ENCODE measurements at places on chromosomes 16 and 17.

DNA sequence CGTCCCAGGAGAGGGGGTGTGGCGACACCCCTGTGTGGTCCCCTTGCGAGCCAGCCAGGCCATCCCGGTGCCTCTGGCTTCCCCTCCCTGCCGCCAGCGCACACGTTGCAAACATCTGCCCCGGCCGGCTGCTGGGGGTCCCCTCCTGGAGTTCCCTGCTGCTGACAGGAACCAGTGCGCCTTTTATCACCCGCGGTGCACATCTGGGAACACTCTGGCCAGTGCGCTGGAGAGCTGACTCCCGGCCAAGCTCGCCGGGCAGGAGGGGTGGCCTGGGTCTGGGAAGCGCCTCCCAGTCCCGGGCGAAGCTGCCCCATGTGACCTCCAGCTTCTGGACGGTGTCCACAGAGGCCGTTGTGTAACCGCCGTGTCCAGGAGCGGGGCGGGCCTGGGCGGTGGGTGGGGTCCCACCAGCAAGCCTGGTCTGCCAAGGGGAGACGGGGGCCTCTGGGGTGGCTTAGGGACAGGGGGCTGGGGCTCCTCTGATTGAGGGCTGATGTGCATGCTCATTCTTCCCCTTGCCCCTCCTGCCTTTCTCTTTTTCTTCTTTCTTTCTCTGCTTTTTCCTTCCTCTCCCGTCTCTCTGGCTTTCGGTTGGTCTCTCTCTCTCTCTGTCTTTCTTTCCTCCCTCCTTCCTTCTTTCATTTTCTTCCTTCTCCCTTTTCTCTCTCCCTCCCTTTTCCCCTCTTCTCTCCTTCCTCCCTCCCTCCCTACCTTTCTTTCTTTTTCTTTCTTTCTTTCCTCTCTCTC, 25.2 kb upstream of the CIBAR2 start:
- DNase-seq: no peak

DNA sequence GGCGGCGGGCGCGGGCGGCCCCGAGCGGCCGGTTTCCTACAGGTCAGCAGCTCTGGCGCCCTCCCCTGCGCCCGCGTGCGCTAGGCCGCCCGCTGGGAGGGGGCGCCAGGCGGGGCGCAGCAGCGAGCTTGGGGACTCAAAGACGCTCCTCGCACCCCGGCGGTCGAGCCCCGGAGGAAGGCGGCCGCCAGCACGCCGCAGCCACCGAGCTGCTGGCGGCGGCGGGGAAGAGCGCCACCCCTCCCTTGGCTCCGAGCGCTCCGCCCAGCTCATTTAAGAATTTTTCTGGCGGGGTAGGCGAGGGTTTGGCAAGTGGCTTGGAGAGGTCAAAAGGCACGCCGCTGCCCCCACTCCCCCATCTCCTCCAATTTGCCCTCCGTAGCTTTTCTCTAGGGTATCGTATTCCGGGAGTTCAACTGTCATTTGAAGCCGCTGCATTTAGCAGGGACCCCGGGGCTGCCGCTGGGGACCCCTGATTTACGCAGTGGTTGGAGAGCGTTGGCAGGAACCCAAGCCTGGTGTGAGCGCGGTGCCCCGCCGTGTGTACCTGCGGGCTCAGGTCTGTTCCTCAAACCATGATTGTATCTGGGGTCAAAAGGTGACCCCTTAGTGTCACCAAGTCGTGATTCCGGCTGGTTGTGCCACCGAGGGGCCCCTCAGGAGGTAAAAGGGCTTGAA, 59.5 kb upstream of the GSE1 start:
- DNase-seq: peak; percentile 31

GRCh38 chr16:26510924-26511323, 555.8 kb upstream of the C16orf82 start:
- no peak for DNase-seq

DNA sequence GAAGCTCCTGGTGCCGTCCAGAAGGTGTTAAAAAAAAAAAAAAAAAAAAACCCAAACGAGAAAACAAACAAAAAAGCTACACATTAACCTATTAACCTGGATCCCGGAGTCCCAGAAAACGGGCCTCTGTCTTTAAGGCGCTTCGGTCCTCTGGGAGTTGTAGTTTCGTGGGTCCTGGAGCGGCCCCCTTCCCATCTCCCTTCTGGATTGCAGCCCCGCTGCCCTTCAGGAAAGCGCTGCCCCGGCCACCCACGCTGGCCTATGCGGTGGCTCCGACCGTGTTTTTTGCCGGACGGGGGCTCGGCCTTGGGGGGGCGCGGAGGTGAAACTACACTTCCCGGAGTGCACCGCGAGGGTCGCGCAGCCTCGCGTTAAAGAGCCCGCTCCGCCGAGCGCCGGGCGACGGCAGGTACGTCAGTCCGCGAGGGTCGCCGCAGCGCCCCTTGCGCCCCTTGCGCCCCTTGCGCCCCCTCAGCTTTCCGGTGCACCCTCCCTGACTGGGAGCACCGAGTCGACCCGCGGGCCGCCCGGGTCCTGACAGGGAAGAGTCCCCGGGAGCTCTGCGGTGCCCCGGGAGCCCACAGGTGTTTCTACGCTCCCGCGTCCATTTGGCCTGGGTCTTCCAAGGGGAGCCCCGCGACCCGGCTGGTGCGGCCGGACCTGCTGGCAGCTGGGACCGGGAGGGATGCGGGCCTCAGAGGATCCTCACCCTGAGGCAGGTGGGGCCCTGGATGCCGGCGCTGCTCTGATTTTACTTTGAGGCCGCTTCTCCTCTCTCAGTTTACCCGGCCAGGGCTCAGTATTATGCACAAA, at the start of gene FCSK:
TSS of gene FCSK (plus strand) at position 374 of the 813 bp plus-strand sequence. CDS start 8,596 bp downstream, outside the sequence.
- DNase-seq: peak; percentile 72

DNA sequence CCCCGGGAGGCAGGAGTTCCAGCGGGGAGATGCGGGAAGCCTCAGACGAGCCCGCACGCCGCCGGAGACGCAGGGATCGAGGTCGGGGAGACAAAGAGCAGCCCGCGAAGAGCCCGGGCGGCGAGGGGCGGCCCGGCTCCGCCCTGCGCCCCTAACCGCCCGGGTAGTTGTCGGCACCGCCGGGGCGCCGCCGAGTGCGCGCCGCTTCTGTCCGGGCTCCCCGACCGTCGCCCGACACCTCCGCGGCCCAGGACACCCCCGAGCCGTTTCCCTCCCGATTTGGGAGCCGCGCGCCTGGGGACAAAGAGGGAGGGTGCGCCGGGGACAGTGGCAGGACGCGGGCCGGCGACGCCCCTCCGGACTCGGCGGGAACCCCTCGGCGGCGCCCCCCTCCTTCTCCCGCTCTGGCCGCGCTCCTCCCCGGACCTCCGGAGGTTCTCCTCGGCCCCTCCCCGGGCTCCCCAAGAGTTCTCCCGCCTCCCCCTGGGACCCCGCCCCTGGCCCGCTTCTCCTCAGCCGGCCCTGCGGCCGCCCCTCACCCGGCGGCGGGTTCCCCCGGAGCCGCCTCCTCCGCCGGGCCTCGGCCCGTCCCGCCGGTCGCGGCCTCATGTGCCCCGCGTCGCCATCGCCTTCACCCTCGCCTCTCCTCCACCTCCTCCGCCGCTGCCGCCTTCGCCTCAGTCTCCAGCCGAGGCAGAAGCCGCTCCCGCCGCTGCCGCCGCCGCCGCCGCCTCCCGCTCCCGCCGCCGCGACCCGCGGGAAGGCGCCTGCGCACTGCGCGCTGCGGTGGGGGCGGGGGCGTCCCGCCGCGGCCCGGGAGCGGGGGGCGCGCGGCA, at the start of gene GJC1:
TSS of gene GJC1 (minus strand) at position 765 of the 836 bp plus-strand sequence. CDS start 24,470 bp downstream, outside the sequence.
- DNase-seq: peak; percentile 11

GRCh38 chr16:50276801-50277555, 10.6 kb downstream of the ADCY7 start:
- no peak for DNase-seq

DNA sequence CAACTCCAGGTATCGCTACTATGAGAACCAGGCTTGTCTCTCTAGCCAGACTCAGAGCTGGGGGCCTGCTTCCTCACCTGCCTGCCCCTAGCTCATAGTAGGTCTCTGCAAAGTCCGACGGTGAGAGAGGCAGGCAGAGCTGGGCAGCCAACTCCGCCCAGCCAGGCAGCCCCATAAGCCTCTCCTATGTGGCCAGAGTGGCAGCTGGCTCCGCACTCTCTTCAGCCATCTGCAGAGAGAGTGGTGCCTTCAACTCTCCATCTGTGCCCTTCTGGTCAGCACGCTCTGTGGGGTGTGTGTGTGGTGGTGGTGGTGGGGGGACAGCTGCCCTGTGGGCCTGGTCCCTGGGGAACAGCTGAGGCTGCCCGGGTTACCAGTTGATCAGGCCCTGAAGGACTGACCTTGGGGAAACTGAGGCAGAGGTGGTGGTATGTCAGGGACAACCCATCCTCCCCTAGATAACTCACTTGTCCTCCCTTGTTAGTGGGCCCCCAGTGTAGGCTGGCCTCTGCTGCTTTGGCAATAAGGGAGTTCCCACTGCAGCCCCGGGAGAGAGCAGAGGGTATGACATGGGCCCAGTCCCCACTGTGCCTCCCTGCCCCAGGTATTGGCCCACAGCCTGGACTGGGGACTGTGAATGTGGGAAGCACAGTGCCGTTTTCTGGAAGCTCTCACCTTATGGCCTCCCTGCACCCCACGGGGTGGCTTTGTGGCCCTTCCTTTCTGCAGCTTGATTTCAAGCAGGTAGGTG, 1.8 kb upstream of the ADGRG1 start:
- DNase-seq: no peak

GRCh38 chr16:67302076-67302475, 22.7 kb downstream of the PLEKHG4 start:
- DNase-seq: no peak

DNA sequence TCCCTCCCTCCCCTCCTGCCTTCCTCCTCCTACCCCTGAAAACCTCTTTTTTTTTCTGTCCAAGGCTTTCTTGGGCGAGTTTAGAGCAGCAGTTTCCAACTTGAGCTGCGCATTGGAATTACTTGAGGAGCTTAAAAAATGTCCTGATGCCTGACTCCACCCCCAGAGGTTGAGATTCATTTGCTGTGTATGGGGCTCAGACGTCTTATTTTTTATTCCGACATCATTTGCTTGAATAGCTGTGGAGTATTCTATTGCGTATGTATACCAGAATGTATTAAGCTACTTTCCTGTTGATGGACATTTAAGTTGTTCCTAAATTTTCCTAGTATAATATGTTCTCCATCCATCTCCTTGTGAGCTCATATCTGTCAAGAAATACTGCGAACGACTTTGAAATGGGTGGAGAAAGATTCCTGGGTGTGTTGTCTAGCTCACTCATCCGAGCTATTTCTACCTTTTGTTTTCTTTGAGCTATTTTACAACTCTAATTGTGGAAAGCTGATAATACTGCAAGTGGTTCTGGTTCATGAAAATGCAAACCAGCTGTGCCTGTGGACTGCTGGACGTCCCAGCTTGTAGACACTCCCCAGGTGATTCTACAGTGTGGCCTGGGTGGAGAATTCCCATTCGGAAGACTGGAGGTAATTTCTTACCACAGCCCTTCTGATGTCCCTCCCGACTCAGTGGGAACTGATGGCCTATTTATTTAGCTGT, 40.5 kb downstream of the CMIP start:
- no peak for DNase-seq

- no peak for DNase-seq
Observed at GRCh38 chr17:31171701-31172100, 76.9 kb downstream of the NF1 start.

DNA sequence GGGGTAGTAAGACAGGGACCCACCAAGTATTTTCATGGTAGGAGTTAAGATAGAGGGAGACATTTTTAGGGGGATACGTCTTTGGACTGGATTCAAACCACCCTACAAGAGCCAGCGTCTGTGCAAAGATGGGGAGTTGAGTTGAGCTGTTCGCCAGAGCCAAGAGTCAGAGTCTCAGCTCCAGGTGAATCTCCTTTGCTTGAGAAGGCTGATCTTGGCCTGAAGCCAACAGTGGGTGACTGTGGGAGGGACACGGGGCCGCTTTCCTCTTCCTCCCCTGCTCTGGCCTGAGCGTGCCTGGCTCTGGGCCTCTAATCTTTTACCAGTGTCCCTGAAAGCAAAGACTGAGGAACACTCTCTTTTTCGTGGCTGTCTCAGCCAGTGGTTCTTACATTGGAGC, 5.4 kb downstream of the TLE7 start:
- no peak for DNase-seq

GRCh38 chr17:81652906-81653771, 3.2 kb downstream of the PDE6G start:
- peak; percentile 32 for DNase-seq

DNA sequence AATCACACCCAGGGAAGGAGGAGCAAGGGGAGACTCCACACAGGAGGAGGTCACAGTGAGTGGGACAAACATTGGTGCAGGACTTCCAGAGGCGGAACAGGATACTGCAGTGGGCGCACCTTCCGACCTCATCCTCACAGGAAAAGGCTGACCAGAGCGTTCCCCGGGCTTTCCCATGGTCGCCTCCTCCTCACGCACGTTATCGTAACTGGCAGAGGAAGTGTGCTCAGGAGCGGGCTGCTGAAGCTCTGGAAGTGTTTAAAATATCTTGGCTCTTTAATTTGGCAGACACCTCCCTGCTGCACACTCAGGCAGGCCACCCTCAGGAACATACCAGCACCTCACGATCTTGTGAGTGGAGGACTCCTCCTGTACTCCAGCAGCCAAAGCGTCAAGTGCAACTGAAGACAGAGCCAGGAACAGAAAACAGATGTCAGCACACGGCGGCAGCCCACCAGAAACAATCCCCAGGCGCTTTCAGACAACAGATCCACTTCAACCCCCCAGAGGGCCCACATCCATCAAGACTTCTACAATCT, 17.5 kb downstream of the FANCA start:
- no peak for DNase-seq

DNA sequence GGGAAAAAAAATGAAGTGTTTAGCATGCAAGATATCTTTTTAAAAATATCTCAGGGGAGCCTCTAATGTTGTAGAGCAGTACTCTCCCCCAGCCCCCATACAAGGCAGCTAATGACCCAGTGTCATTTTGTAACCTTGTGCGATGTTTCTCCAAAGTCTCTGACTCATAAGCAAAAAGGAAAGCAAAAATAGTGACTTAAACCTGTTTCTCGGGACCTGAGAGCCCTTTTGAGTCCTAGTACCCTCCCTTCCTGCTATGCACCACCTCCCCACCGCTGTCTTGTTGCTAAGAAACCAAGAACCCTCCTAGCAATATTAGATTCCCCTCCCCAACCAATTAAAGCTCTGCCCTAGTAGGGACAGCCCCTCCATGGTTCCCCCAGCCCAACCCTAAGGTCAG, 2.8 kb downstream of the MYCBPAP start:
- DNase-seq: no peak

GRCh38 chr17:66632731-66633130, 202.2 kb upstream of the CACNG5 start:
- no peak for DNase-seq

DNA sequence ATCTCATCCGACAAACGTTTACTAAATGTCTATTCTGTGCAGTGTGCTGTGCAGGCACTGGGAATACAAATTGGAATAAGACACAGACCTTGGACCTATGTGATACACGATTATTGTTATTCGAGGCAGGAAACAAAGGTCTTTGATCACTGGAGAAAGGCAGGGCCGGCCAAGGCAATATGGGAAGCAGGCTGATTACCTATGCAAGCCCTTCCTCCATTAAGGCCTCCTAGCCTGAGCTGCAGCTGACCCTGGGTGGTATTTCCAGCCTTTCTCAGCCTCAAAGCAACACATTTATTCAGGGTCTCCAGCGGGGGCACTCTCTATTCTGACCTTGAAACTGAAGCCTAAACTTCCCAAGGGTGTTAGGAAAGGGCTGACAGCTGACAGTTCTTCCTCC, 13.4 kb downstream of the ST6GALNAC1 start:
- DNase-seq: no peak
